Breast epithelium (tissue), 4 donors: ENCODE measurements at places on chromosomes 5 and 9. TPM values are rescaled to one million over a fixed set of nuclear protein-coding genes. Genes with fewer than 3 reads are reported as not detected.
A peak's percentile ranks its signal among the peaks of the same experiment; 100 is the strongest.

KIF27 gene
- total RNA-seq: 16.1 TPM

DNA sequence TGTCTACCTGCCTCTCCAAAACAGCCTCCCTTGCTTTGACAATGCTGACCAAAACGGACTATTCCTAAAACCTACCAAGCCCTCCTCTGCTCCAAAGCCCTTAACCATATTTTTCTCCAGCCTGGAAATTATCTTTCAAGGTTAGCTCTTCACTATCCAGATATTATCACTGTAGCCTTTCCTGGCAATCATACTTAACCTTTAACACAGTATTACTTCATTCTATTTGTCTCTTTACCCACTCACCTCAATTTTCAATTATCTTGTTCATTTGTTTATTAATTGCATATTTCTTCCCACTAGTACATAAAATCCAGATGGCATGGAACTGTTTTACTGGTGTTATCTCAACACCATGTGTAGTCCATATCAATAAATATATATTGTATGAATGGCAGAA is 7.5 kb downstream of the SLCO4C1 start:
- H3K36me3 ChIP-seq: no peaks in the 10 kb centered on the region
- no peak for DNase-seq
- no peaks in the 10 kb centered on the region for H3K4me1 ChIP-seq
- no peaks in the 10 kb centered on the region for H3K27me3 ChIP-seq
- H3K4me3 ChIP-seq: no peak overlapping the region

GRCh38 chr9:100725371-100725770 is 147.5 kb downstream of the CAVIN4 start:
- no peaks in the 10 kb centered on the region for H3K27me3 ChIP-seq
- no peak for DNase-seq
- H3K4me1 ChIP-seq: no peaks in the 10 kb centered on the region
- no peak overlapping the region for H3K4me3 ChIP-seq

DNA sequence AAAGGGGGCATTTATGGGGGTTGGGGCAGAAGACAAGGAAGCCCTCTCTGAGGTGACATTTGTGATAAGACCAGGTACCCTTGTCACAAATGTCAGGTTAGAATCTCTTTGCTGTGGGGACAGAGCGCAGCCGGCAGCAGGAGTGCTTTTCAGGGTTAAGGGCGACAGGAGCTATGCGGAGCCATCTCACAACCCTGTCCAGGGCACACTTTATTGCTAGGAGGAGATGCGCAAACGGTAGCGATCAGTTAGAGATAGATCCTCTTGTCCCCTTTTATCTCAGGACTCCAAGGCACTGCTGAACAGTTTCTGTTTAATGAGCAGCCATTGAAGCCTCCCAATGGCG is 438 bp upstream of the LAMC3 start:
- H3K27ac ChIP-seq: no peak overlapping the region
- peak overlapping the region; percentile 46 for H3K4me3 ChIP-seq
- DNase-seq: no peak

DNA sequence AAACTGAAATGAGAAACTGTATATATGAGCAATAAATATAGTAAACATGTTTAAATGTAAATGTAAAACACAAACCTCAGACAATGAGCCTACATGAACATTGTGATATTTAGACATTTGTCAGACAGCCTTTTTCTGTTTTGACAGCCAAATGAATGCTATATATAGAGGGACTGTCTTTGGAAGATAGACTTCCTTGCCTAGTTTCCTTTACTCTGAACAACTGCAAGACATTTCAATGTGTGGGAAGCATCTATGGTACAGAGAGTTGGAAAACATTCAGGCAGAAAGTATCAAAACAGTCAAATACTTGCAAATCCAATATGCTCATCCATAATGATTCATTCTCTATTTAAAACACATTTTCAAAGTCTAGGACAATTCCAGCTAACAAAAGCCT is 31.7 kb upstream of the TUSC1 start:
- H3K4me3 ChIP-seq: no peak overlapping the region
- no peak for DNase-seq
- H3K27ac ChIP-seq: no peak overlapping the region
- no peaks in the 10 kb centered on the region for H3K4me1 ChIP-seq

GRCh38 chr5:4013106-4013898 is 417.7 kb downstream of the IRX1 start:
- H3K4me1 ChIP-seq: no peaks in the 10 kb centered on the region
- no peak overlapping the region for H3K27ac ChIP-seq
- no peak for DNase-seq
- H3K36me3 ChIP-seq: no peaks in the 10 kb centered on the region
- H3K27me3 ChIP-seq: no peaks in the 10 kb centered on the region

GRCh38 chr5:170161069-170161468 is 55.4 kb downstream of the FOXI1 start:
- no peak overlapping the region for H3K4me3 ChIP-seq
- no peak overlapping the region for H3K27ac ChIP-seq
- DNase-seq: no peak
- H3K36me3 ChIP-seq: no peaks in the 10 kb centered on the region
- H3K27me3 ChIP-seq: no peaks in the 10 kb centered on the region
